COR-L47 (cell line): ENCODE measurements at places on chromosomes 4 and X.

DNA sequence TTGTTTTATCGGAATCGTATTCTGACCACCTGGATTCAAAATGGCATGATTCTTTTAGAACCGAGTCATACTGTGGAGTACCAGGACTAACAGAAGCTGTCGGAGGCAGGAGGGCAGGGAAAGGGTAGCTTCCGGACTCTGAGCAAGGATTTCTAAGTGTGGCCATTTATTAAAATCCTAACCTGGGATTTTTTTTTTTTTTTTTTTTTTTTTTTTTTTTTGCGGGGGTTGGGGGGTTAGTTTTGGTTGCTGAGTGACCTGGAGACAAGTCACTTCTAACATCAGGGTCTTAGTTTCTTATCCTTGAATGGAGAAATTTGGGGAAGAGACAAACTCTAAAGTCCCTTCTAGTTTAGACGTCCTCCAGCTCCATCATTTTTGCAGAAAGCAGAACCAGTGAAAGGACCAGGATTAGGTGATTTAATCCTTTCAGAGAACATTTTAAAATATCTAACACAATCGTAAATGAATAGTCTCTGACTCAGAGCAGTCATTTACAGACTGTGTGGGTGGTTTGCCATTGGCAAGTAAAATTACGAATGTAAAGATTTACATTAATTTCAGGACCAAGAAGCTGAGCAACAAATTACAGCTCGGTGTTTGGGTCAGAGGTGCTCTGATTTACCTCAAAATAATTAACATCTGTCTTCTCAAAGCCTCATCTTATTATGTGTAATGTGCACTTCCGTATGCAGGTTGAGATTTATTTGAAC lies 7.3 kb downstream of the SLC25A5 start:
- no peak for DNase-seq

- DNase-seq, result no peak
Observed at GRCh38 chr4:111464251-111465045, 680.8 kb upstream of the FAM241A start.

DNA sequence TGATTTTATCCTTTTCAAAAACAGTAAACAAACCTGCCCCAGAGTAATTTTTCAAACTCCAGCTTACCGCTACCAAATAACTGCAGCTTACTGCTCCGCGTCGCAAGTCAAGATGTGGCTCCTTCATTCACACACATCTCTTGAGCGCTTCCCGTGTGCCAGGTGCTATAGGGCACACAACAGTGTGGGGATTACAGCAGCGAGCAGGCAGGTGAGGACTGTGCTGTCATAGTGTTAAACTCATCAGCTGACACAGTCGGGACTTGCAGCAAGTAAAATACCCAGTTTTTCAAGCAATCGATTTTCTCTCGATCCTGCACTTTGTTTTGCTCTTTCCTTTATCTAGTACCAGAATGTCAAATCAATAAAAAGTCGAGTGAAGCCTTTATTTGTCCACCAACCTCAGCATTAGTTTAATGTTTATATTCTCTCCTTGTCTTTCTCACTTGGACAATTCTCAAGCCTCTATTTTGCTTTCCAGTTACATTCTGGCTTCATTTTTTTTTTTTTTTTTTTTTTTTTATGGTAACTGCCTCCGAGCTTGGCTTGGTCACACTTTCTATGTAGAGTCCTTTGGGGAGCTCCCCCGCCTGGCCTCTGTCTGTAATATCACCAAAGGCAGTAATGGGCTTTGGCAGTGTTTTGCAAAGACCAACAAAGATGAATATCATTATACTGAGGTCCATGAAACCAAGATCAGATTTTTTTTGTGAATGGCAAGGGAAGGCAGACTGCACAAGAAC lies 8.3 kb upstream of the ASB5 start:
- DNase-seq, result peak; percentile 44

GRCh38 chrX:15664487-15665444 lies at the start of gene CLTRN:
Gene CLTRN (minus strand): TSS chrX:15664805. CDS start chrX:15664775, 30 bp downstream.
- no peak for DNase-seq

GRCh38 chrX:48649102-48649501 lies 34.5 kb upstream of the WAS start:
- no peak for DNase-seq

- DNase-seq, result no peak
Observed at GRCh38 chr4:60729194-60729593, 470.9 kb upstream of the ADGRL3 start.

GRCh38 chr4:45647823-45648222 lies 476.0 kb downstream of the GABRG1 start:
- DNase-seq, result no peak
